ENCODE measurements at places on chromosomes 4 and X. TPM values are rescaled to one million over a fixed set of nuclear protein-coding genes. Genes with fewer than 3 reads are reported as not detected.

DNA sequence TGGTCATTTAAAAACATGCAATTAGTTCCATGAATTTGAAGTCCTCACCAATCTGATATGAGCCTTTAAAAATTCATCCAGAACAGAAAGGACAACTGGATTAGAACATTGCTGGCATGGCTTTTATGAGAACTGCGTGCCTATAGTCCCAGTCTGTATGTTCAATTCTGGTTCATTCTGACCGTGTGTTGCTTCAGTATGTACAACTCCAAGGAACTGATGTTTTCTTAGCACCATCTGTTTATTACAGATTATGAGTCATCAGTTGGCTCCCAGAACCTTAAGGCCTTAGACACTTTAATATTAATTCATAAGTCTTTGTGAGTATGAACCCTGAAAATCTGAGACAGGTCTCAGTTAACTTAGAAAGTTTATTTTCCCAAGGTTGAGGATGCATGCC is 115.0 kb downstream of the CEP44 start:
- no peak for DNase-seq

UGT2B10 gene
- not detected for total RNA-seq

- no peak for DNase-seq
Observed at GRCh38 chr4:1345903-1346780, 866 bp upstream of the UVSSA start.

DNA sequence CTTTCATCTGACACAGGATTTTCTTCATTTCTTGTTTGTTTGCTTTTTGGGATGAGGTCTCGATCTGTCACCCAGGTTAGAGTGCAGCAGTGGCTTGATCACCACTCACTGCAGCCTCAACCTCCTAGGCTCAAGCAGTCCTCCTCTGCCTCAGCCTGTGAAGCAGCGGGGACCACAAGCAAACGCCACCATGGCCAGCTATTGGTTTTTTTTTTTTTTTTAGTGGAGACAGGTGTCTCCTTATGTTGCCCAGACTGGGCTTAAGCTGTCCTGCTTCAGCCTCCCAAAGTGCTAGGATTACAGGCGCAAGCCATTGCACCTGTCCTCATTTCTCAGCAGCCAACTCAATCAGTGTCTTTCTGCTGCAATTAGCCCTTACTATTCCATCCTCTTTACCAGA is 10.3 kb downstream of the SPRY1 start:
- no peak for DNase-seq

GAB3 gene
- 8.2 TPM for total RNA-seq

DNA sequence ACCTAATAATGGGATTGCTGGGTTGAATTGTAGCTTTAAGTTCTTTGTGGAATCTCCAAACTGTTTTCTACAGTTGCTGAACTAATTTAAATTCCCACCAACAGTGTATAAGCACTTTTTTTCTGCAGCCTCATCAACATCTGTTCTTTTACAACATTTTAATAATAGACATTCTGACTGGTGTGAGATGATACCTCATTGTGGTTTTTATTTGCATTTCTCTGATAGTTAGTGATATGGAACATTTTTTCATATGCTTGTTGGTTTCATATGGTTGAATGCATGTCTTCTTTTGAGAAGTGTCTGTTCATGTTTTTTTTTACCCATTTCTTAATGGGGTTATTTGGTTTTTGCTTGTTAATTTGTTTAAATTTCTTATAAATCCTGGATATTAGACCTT is 1718.9 kb downstream of the C4orf33 start:
- DNase-seq: no peak

- DNase-seq: no peak
Observed at GRCh38 chr4:17117746-17118145, 219.3 kb upstream of the LDB2 start.

DNA sequence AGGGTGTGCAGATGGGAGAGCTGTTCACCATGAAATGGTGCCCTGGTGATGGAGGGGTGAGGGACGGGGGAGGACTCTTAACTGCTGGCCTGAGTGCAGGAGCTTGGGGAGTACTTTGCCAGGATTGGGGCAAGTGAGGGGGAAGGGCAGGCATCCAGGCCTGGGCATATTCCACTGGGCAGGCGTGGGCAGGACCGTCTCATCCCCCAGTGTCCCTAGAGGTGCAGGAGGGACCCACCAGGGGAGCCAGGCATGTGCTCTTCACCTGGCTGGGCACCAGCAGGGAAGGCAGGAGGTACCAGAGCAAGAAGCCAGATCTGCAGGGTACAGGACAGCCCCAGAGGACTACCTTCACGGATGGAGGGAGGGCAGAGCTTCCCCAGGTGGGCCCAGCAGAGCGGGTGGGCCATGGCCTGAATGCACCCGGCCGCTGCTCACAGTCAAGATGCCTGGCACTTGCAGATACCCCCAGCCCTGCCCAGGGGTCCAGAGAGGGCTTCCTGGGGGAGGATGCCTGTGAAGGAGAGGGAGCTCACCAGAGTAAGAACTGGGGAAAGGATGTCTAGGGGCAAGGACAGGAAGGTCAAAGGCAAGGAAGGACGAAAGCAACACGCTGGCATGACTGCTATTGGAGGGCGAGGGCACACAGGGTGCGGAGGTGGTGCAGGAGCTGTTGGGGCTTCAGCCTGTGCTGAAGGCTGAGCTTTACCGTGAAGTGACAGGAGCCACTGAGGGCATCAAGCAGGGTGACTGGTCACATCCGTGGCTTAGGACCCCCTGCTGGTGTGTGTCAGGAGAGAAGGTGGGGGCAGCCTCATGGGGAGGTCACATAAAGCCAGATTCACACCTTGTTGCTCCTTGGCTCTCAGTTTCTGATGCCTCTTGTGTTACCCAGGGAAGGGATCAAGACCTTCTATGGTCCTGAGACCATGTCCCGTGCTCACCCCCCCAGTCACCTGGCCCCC is 68.2 kb upstream of the NKX1-1 start:
- no peak for DNase-seq

DNA sequence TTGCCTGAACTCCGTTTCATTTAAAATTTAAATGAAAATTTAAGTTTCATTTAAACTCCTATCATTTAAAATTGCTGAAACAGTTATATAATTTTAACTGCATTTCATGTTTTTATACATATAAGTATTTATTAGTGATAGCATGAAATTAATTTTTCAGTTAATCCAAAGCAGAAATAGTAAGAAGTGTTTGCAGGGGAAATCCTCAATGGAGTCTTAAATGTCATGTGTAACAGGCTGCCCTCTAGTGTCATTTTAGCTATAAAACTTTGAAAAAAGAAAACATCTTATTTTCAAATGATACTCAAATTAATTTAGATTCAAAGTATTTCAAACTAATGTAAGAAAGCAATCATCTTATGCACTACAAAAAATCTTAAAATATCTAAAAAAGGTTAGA is 27.2 kb downstream of the TAPT1 start:
- no peak for DNase-seq

GRCh38 chr4:306551-306961 is 1.3 kb upstream of the ZNF732 start:
- no peak for DNase-seq

GRCh38 chr4:80101792-80102116 is 28.7 kb upstream of the ANTXR2 start:
- DNase-seq: no peak

GRCh38 chr4:162909952-162910351 is 256.7 kb downstream of the NAF1 start:
- no peak for DNase-seq

DNA sequence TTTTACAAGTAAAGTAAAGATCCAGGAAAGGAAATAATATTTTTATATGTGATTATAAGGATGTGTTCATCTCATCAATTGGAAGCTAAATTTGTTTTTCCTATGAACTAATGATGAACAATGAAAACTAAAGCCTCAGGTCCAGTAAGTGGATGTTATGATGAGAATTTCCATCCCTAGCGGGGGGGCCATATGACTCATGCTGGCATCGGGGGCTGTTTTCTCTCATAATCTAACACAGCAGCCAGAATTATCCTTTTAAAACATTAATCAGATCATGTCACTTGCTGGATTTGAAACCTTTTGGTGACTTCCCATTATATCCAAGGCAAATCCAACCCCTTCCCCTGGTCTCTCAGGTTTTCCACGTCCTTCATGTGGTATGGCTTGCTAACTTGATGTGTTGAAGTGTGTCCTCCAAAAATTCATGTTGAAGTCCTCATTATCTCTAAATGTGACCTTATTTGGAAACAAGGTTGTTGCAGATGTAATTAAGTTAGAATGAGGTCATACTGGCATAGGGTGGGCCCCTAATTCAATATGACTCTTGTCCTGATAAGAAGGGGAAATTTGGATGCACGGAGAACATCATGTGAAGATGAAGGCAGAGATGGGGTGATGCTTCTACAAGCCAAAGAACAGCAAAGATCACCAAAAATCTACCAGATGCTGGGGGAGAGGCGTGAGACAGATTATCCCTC is 96.8 kb downstream of the AKAP4 start:
- no peak for DNase-seq

DNA sequence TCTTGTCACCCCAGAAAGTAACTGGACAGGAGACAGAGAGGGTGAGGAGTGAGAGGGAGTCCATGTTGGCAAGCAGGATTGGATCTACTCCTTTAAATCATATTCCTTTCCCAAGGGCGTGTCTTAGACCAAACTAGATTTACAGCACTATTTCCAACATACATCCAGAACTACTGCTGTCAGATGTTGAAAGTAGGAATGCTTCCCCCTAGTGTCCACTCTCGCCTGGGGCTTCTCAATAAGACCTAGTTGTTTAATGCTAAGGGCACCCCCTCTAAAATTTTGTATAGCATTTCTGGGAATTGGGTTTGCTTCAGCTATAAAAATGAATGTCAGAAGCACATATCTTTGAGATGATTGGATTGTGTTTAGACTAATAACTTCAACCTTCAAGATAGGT is 13.3 kb downstream of the OFD1 start:
- no peak for DNase-seq

- DNase-seq: no peak
Observed at GRCh38 chr4:73599182-73599581, 21.1 kb downstream of the RASSF6 start.

- DNase-seq: no peak
Observed at GRCh38 chr4:60721685-60722084, 478.4 kb upstream of the ADGRL3 start.

DNA sequence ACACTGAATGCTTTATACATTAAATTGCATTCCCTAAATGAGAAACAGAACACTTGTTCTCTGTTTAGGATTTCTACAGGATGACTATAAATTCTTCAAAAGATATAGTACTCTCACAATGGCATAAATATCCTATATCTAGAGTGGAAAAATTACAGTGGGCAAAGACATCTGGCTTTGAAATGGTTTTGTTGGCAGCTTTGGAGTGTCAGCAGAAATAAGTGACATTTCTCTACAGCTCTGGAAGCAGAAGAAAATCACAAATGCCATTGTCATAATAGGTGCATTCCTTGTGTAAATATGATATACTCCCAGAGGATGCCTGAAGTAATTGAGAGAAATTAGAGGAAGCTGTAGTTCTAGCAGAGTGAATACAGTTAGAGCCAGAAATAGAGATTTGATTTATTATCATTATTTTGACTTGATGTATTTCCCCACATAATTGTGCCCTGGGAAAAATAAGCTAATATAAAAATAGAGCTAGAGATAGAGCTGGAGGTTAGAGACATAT is 95.9 kb upstream of the GALNTL6 start:
- no peak for DNase-seq

DNA sequence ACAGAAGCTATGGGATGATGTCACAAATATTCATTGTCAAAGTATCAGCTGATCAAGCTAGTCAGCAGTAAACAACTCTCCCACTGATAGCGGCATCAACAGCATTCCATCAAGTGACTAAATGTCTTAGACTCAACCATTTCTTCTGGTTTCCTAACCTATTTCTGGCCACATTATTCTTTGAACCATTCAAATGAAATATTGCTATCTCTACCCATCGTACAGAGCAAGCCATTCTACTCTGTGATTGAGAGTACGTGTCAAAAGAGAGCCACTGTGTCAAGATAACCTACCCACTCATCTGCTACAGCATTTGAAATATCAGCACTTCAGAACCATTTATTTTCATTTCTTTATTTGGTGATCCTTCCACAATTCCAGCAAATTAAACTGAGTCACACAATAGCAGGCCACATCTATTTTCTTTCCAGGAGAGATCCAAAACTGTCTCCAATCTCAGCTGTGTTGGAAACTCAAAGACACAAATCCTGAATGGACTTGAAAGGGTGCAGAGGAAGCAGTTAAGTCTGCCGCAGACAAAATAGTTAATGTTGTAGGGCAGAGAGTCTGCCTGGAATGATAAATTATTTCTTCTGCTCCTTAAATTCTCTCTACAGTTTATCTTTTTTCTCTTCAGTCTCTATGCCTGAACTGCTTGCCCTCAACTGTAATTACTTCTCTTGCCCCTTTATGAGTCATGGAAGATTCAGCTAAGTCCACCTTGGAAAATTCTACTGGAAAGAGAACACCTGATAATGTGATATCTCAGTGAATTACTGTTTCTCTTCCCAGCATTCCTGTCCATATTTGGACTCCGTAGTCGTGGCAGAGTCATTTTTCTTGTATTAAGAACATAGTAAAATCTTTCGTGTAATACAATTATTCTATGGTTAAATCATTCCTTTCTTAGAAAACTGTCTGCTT is 364.8 kb downstream of the PDGFC start:
- no peak for DNase-seq

DNA sequence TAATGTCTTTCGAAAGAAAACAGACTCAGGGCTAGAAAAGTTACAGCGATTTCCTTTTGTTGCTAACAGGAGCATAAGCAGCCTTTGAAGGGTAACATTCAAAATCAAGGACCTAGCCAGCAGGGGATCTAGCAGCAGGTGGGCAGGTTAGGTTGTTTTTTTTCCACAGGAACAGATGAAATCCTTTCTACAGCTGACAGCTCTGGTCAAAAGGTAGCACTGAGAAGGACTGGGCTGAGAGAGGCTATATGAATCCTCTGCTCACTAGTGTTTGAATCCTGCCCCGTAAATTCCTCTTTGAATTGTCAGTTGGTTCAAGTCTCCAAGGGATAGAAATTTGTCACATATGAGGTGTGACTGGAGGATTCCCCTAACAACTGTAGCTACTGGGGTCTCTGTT is 188.2 kb downstream of the SH2D1A start:
- DNase-seq: no peak

DNA sequence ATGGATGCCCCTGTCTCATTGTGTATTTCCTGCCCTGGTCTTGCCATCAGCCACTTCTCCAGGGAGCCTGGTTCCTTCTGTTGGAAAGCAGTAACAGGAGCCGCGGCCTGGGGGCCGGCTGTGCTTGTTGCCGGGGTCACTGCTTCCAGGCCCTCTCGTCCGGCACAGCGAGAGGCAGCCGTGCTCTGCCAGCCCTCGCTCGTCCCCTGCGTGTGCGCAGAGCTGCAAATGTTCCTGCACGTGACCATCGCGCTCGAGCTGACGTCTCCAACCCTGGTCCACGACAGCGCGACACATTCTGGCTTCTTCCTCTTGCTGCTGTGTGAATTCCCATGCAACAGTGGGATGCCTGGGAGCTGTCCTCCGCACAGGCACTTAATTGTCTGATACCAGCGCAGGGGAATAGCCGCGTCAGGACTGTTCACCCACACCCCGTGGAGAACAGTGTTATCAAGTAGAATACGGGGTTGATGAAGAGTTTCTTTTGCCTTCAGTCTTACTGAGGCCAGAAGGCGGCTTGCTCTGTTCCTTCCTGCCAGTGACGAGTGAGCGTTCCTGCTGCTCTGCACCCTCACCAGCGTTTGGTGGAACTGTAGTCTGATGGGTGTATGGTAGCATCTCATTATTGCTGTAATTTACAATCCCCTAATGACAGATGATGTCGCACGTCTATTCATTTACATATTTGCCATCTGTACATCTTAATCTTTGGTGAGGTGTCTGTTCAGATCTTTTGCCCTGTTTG is 12.3 kb downstream of the PDE6B start:
- DNase-seq: no peak

- DNase-seq: no peak
Observed at GRCh38 chrX:47297874-47298273, 65.1 kb downstream of the USP11 start.

SOD3 gene
- total RNA-seq: 1.0 TPM
